ENCODE measurements at places on chromosomes 1 and 21.
A peak's percentile ranks its signal among the peaks of the same experiment; 100 is the strongest.

- peak; percentile 67 for DNase-seq
Measured at GRCh38 chr21:37220433-37220980, 46.6 kb downstream of the VPS26C start.

- DNase-seq: no peak
Measured at GRCh38 chr1:216921866-216922265, 198.6 kb upstream of the ESRRG start.

GRCh38 chr1:2231532-2232254 lies 3.6 kb downstream of the SKI start:
- peak; percentile 83 for DNase-seq

- no peak for DNase-seq
Measured at GRCh38 chr1:209704584-209704983, at the start of gene HSD11B1. Gene HSD11B1 (plus strand): TSS chr1:209704846. CDS start chr1:209704943, 97 bp downstream.

DNA sequence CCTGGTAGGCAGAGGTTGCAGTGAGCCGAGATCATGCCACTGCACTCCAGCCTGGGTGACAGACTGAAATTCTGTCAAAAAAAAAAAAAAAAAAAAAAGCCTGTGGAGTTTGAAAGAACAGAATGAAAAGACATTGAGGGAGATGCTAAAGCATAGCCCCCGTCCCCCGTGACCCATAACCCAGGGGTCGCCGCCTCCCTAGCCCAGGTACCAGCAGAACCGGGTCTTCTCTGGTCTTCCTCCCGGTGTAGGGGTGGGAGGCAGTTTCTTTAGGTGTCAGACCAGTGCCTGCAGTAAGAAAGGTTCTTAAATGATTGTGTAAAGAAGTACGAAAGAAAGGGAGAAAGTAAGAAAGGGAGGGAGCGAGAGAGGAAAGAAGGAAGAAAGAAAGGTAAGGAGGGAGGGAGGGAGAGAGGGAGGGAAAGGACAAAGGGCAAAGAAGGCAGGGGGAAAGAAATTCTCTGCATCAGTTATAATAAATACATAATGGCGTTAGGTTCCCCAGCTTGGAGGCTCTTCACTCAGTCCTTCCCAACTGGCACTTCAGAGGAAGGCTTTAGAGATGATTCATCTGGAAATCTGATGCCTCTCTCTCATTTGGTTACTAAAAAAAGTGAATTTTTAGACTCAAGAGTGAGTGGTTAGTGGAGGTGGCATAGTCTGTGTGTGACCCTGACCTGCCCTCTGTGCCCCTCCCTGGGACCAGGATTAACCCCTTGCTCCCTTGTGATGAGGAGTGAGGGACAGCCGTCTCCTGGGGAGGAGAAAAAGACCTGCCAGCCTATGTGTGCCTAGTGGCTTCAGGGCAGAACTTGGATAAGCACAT lies 1.1 kb downstream of the IL24 start:
- DNase-seq: peak; percentile 61

DNA sequence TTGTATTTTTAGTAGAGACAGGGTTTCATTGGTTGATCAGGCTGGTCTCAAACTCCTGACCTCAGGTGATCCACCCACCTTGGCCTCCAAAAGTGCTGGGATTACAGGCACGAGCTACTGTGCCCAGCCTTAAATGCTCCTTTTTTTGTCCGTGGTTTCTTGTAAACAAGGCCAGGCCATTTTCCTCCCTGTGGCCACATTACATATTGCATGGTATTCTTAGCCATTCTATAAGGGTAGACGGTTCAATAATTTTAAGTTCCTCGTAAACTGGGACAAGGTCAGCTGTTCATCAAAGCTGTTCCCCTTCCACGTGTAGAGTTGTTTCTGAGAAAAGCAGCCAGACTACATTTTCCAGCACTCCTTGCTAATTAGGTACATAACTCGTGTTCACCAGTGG lies 10.3 kb upstream of the LUZP1 start:
- DNase-seq: no peak

- no peak for DNase-seq
Measured at GRCh38 chr1:155008015-155008941, 5.7 kb downstream of the ZBTB7B start.

DNA sequence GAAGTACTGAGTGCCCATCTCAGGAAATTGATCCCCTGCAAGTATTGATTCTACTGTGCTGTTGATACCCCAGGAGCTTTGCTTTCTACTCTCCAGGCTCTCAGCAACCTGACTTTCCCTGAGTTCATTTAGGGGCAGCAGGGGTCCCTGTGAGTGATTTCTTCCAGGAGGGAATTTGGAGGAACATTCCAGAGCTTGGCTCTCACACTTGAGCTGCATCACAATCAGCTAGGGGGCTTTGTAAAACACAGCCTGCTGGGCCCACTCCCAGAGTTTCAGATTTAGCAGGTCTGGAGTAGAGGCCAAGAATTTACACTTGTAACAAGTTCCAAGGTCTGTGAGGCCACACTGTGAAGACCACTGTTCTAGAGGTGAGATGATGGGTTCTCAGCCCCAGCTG lies 16.1 kb upstream of the ACTL8 start:
- DNase-seq: no peak

DNA sequence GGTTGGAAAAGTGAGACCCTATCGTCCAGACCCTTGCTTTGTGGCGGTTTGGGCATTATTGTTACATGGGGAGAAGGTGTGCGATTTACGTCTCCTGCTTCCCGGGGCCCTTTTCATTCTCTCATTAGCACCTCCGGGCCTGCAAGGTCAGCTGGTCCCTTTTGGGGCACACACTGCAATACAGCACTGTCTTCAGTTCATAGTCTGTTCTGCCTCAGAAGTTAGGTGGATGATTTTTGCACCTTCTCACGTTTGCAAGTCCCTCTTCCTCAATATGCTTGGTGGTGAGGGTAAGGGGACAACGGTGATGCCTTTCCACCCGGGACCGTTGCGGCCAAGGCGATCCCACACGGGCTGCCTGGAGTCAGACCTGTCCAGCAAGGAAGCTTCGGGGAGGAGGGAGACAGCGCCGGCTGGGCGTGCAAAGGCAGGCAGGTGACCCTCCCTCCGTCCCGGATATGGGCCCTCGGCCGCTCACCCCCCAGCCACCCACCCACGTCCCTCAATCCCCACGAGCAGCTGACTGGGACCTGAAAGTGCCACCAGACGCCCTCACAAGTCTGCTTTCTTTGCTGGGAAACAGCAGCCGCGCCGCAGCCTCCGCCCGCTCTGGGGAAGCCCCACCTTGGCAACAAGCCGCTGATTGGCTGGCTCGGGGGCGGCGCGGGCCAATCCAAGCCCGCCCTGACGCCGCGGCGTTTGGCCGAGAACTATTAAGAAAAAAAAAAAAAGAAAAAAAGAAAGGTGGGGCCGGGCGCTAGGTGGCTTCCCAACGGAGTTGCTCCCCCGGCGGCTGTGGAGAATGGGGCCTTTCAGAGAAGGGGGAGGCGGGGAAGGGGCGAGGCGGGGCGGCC lies 21.7 kb downstream of the BTG2 start:
- peak; percentile 98 for DNase-seq

- peak; percentile 59 for DNase-seq
Measured at GRCh38 chr1:241638909-241639622, 1.1 kb downstream of the CHML start.

Data from astrocyte of the hippocampus (primary cell).